Neural progenitor cell (in vitro differentiated cells): ENCODE measurements at places on chromosomes 4 and X. TPM values are rescaled to one million over a fixed set of nuclear protein-coding genes. Genes with fewer than 3 reads are reported as not detected.

- H3K4me3 ChIP-seq: no peak overlapping the region
- no peak overlapping the region for H3K27ac ChIP-seq
- no peaks in the 10 kb centered on the region for H3K36me3 ChIP-seq
- no peaks in the 10 kb centered on the region for H3K4me1 ChIP-seq
Measured at GRCh38 chrX:43846558-43846957, 35.7 kb downstream of the MAOB start.

Gene RGN
- total RNA-seq: 0.62 and 0.92 TPM in 2 replicates

DNA sequence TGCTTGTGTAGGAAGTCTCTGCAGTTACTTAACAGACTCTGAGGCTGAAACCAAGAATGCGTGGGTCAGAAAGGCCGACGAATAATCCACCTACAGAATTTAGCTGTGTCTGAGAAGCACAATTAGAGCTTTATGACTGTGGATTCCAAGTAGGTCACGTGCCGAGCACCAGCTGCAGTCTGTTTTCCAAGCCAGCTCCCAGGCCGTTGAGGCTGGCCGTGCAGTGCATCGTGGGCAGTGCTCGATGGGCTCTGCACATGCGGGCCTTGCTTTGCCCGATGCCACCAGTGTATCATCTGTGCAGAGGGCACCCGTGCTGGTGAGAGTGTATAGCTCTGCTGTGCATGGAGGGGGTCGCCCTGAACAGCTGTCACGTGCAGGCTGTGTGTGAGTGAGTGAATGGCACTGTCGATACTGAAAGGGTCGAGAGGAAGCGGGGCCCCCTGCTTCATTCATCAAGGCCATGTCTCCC lies 67.5 kb upstream of the CLDN34 start:
- H3K27me3 ChIP-seq: no peaks in the 10 kb centered on the region
- no peak overlapping the region for H3K4me3 ChIP-seq
- H3K27ac ChIP-seq: no peak overlapping the region
- H3K4me1 ChIP-seq: no peaks in the 10 kb centered on the region
- DNase-seq: peak; percentile 13
- no peaks in the 10 kb centered on the region for H3K36me3 ChIP-seq

GRCh38 chr4:85151786-85152185 lies 185.3 kb upstream of the WDFY3 start:
- no peak for DNase-seq
- no peaks in the 10 kb centered on the region for H3K36me3 ChIP-seq
- H3K27me3 ChIP-seq: no peaks in the 10 kb centered on the region
- no peak overlapping the region for H3K27ac ChIP-seq
- no peaks in the 10 kb centered on the region for H3K4me1 ChIP-seq
